ENCODE measurements at places on chromosomes 4 and X.
A peak's percentile ranks its signal among the peaks of the same experiment; 100 is the strongest.

GRCh38 chr4:34636623-34637022 lies 1607.7 kb downstream of the ARAP2 start:
- DNase-seq: no peak

- no peak for DNase-seq
These were observed 25.8 kb upstream of the RPL39 start for GRCh38 chrX:119817130-119817690.

DNA sequence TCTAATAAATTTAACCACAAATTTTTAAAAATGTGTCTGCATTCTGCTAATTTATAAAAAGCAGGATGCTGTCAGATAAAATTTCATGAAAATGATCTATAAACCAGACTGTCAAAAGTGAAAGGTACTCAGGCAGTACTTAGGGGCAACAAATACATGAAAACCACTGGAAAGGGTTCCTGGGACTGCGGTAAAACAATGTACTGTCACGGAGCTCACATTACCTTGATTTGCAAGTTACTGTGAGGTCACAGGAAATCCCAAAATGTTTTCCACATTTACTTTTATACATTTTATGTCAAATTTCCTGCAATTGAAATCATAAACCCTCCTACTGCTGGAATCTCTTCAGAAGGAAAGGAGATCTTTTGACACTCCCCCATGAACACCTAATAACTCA lies 45.3 kb downstream of the SHISA3 start:
- no peak for DNase-seq

- no peak for DNase-seq
These were observed 134.9 kb downstream of the SLC4A4 start for GRCh38 chr4:71473541-71474240.

DNA sequence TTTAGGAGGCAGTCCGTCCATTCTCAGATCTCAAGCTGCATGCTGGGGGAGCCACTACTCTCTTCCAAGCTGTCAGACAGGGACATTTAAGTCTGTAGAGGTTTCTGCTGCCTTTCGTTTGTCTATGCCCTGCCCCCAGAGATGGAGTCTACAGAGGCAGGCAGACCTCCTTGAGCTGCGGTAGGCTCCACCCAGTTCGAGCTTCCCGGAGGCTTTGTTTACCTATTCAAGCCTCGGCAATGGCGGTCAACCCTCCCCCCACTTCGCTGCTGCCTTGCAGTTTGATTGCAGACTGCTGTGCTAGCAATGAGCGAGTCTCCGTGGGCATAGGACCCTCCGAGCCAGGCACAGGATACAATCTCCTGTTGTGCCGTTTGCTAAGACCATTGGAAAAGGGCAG lies 10.7 kb upstream of the ADH5 start:
- no peak for DNase-seq

GRCh38 chr4:20119141-20119540 lies 132.6 kb upstream of the SLIT2 start:
- no peak for DNase-seq

- peak; percentile 27 for DNase-seq
These were observed 72.0 kb downstream of the FRMPD4 start for GRCh38 chrX:12210196-12210815.

GRCh38 chrX:3026074-3026815 lies 15.0 kb upstream of the ARSF start:
- DNase-seq: no peak

- peak; percentile 63 for DNase-seq
These were observed 1.8 kb upstream of the BCORL1 start for GRCh38 chrX:129980540-129981199.

DNA sequence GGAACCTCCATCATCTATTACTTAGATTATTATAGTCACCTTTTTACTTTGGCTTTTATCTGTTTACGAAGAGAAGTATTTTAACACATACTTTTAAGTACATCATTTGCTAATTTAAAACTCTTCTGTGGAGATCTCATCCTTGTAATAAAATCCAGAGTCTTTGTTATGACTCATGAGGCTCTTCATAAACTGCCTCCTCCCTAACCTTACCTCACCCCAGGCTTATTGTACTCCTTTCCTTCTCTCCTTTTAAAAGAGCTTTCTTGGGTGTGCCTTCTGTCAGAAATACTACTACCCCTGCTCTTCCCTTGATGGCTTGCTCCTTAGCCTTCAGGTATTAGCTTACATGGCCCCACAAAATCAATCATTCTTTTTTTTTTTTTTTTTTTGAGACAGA lies 6.6 kb downstream of the ARL9 start:
- DNase-seq: no peak

GRCh38 chrX:153669901-153670731 lies 3.5 kb downstream of the PNCK start:
- no peak for DNase-seq

- peak; percentile 47 for DNase-seq
These were observed 118.3 kb downstream of the DNAAF6 start for GRCh38 chrX:107324493-107325310.

GRCh38 chr4:111838406-111838930 lies 306.8 kb upstream of the FAM241A start:
- no peak for DNase-seq

- peak; percentile 37 for DNase-seq
These were observed 784 bp downstream of the MAP7D3 start for GRCh38 chrX:136250191-136251040.

DNA sequence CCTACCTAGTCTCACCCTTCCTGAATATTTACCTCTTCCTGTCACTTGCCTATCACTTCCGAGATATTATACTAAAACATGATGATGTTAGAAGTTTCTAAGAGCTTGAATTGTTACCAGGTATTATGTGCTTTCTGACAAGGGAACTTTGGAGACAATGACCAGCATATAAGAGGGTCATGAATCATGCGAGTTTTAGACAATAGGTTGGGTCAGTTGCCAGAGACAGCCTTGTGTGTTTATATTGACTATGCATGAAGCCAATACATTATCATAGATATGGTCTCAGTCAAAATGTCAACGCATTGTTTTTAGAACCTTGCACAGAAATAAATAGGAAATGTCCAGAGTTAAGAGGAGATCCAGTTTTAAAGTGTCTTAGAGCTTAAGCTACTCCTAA lies 116.8 kb downstream of the KLHL4 start:
- no peak for DNase-seq

- no peak for DNase-seq
These were observed 131.3 kb downstream of the GUCY2F start for GRCh38 chrX:109350551-109350950.

DNA sequence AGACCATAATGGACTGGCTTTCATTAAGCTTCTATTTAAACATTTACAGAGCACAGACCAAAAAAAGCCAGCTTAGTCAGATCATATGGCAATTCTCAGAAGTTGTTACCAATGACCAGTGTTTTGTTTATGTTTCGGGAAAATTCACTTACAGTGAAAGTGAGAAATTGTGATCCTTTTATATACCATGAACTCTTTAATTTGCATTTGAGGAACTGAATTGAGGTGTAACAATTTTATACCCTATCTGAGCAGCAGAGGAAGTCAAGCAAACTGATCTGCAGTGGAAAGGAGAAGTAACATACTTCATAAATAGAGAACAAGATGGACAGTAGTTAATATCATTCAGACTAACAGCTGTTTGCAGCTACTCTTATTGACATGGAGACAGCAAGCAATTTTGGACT lies 97.1 kb downstream of the TMA16 start:
- no peak for DNase-seq

- no peak for DNase-seq
These were observed 18.5 kb downstream of the SLC25A5 start for GRCh38 chrX:119486745-119487144.

DNA sequence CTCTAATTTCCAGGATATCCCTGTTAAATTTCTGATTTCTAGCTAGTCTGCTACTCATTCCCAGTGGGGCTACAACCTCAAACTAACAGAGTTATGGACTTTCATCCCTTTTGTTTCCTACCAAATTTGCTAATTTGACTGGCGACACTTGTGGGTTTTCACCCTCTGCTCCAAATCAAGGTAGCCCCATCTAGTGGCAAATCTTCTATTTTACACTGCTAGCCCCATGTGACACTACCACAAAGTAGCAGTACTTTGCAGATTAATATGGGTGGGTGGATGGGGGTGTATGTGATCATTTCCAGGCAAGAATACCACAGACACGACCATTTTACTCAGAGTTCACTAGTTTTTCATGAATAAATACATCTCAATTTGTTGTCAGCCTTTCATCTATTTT lies 150.3 kb downstream of the MSL3 start:
- no peak for DNase-seq

DNA sequence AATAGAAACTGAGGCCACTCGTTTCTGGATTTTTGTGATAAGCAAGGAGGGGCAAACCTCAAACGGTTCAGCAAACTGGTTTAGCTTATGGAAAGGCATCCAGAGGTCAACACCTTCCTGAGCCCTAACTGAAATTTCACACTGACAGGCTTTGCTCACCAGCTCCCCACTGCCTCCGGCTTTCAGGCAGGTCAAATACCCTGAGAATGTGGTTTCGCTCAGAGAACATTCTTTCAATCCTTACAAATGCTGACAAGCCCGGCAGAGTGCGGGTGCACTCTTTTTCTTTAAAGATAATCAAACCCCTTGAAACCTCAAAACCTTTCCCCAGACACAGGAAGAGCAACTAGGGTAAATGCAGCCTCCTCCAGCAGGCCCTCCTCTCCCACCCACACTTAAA lies 41.5 kb downstream of the CD40LG start:
- no peak for DNase-seq

GRCh38 chrX:80246271-80246670 lies 174.0 kb upstream of the TENT5D start:
- no peak for DNase-seq

DNA sequence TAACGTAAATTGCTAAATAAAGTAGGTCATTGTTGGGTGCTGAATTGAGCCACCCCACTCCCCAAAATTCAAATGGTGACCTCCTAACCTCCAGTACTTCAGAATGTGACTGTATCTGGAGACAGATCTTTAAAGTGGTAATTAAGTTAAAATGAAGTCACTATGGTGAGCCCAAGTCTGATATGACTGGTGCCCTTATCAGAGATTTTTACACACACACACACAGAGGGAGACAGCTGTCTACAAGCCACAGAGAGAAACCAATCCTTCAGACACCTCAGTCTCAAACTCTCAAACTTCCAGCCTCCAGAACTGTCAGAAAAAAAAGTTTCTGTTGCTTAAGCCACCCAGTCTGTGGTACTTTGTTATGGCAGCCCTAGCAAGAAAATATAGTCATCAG lies 879.2 kb upstream of the INTU start:
- no peak for DNase-seq

DNA sequence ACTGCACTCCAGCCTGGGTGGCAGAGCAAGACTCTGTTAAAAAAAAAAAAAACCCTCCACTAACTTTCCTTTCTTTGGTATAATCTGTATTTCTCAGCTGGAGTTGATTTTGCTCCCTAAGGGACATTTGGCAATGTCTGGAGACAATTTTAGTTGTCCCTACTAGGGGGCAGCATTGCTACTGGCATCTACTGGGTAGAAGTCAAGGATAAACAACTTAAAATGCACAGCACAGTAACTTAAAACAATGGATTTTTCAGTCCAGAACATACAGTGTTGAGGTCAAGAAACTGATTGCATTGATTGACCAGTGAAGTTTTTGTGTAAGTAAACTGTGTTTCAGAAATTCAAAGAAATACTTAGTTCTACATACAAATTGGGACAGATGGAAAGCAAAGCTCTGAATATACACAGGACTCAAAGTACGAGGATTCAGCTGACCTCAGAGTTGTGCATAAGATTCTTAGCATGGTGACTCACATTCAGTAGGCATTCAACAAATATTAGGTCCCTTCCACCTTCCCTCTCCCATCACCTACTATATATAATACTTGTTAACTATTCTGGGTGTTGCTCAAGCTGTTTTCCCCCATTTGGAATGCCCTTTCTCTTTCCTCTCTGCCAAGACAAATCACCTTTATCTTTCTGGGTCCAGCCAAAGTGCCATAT lies 8.8 kb downstream of the DDX53 start:
- DNase-seq: no peak

GRCh38 chr4:26700110-26700509 lies 116.2 kb downstream of the TBC1D19 start:
- no peak for DNase-seq

GRCh38 chr4:28402751-28403150 lies 1542.1 kb downstream of the STIM2 start:
- DNase-seq: no peak

DNA sequence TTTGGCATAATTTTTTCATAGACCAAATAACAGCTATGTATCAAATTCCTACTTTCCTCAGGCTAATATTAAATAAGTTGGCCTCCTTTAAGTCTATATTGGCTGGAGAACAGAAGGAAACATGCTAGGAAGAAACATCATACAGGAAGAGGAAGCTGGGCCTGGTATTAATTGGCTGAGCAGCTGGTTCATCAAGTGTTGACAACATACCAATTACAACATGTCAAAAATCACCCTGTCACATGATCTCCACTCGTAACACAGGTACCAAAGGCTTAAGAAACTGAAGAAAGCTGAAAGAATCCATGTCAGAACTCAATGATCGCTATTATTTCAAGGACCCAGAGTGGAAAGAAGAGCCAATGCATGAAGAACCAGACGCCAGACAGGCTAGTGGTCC lies 10.5 kb downstream of the WDFY3 start:
- no peak for DNase-seq

DNA sequence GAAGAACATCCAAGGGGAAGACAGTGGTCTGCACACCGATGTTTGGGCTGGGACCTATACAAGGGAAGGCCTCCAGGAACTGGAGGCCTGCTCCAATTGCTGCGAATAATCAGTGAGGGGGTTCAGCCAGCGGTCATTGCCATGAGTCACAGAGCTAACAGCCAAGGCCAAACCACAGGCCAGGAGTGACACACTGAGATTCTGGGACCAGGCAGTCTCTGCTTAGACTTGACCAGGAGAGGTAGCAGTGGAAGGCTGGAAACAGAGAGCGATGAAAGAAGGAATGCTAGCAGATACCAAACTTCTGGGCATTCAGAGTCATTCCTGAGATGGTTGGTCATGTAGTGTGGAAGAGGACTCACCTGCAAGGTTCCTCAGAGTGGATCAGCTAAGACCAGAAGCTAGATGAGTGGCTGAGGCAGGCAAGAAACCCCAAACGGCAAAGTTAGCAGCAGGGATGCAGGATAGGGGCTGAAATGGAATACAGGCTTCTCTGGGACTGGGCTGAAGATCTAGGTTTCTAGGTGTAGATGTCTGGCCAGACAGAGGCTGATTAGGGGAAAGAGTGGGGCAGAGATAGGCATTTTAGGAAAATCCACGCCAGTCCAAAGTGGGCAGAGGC lies 54.7 kb downstream of the CNGA2 start:
- DNase-seq: peak; percentile 82

- no peak for DNase-seq
These were observed 4.7 kb downstream of the RIPPLY1 start for GRCh38 chrX:106898462-106898861.

- DNase-seq: no peak
These were observed 62.5 kb downstream of the RLIM start for GRCh38 chrX:74551934-74552333.

Data from left hindlimb (tissue), 1 donor.